ENCODE measurements at places on chromosomes 3 and 15.

- DNase-seq, result no peak
These were observed 126.0 kb downstream of the FMN1 start for GRCh38 chr15:33068511-33068990.

- DNase-seq, result no peak
These were observed 286.7 kb upstream of the SOX2 start for GRCh38 chr3:181425074-181425473.

GRCh38 chr15:85464471-85464870, 84.1 kb downstream of the AKAP13 start:
- no peak for DNase-seq

DNA sequence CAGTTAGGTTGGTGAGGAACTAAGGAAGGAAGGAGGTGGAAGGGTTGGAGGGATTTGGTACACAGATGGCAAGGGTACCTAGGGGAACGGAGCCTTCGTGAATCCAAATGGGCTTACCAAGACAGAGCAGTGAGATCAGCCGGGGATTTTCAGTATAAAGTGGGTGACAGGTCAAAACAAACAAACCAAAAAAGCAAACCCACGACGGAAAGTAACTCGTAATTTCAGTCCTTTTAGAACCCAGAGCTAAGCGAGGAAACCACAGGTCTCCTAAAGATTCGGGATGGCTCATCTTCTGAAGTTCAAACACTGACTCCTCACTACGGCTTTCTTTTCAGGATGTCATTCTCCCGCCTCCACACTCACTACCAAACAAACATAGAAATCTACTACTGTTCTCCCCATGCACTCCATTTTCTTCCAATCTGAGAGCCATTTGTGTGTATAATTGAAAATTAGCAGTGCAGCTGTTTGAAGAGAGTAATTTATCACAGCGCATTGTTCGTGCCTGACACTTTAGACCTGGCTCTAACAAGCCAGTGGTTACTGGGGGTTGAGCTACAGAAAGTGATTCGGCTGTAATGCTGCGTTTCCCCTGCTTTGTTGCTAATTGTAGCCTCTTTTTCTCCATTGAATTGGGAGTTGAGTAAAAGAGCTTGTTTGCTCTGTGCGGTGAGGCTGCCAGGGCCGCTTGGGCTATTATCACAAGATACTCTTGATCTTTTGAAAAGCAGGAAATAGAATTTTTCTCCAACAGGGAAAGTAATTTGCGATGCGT, 64.7 kb upstream of the CCDC39 start:
- no peak for DNase-seq

- no peak for DNase-seq
These were observed 218.1 kb downstream of the CLSTN2 start for GRCh38 chr3:140152851-140153639.

DNA sequence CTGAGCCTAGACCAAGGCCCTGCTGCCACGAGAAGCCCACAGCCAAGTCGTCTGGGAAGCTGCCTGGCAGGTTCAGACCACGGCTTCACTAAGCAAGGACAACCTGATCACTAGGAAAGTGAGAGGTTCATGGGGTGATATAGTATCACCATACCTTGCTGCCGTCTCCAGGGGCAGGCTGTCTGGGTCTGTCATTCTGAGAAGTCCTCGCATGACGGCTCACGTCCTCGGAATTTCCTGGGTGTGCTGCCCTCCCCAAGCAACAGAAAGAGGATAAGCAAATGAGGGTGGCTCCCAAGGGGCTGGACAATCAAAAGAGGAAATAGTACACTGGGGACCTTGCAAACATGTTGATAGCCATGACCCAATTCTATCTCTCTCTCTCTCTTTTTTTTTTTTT, 207.4 kb upstream of the IGF1R start:
- no peak for DNase-seq

DNA sequence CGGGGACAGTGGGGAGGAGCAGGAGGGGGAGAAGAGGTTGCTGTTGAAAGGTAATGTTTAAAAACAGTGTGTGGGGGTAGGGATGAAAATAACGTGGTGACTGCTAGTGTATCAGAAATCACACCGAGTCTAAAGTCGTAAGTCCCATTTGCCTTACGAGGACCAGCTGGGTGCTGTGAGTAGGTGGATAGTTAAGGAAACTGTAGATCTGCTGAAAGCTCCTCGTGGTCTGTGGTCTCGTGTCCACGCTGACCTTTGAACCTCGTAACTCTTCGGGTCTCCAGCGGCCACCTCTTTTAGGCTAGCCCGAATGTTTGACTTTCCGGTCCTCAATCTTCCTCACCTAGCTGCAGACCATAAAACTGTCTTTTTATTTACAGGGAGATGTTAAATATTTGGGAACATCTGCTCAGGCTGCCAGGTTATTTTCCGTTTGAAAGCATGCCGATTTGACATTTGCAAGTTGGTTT, 29.3 kb upstream of the ST3GAL6 start:
- DNase-seq, result no peak

- no peak for DNase-seq
These were observed 13.6 kb downstream of the LACTB start for GRCh38 chr15:63135281-63135680.

- DNase-seq, result no peak
These were observed 11.9 kb downstream of the PRKAR2A start for GRCh38 chr3:48835650-48836366.

- DNase-seq, result no peak
These were observed 22.1 kb downstream of the MYO5A start for GRCh38 chr15:52506549-52506948.

GRCh38 chr3:16841904-16842271, 42.9 kb upstream of the PLCL2 start:
- DNase-seq, result no peak

DNA sequence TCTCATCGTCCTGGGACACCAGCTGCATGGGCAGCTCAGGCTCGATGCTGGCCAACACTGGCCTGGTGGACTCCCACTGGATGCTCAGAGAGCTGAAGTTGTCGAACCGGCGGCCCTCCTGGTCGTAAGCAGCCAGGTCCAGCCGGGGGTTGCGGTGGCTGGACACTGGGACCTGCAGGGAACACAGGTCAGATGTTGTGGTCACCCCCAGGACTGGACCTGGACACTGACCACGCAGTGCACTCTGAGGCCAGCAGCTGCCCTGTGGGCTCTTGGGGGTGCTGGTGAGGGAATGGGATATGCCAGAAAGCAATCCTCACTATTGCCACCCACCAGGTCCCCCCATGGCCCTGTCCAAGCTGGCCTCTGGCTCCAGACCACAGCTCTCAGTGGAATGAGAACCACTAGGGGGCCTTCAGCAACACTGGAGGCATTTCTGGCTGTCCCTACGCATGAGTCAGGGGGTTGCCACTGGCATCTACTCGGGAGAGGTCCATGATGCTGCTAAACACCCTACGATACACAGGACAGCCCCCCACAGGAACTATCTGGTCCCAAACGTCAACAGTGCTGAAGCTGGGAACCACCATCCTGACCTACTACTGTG, 66.1 kb downstream of the NUP210 start:
- DNase-seq, result no peak

DNA sequence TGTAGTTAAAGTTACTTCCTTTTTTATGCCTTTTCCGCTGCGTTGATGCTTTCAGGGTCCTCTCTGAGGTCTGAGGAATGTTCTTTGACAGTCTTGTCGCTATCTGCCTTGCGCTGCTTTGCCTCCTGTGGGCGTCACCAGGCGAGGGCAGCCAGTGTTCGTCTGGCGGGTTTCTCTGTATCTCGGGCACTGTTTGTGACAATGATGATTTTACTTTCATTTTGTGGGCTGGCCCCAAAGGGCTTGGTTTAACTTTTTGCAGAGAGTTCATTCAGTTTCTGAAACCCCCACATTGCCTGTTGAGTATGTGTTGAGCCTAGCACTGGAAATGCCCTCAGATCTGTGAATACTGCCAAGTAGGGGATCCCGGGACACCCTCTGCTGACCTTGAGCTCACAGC, 24.6 kb upstream of the SACM1L start:
- DNase-seq, result no peak

DNA sequence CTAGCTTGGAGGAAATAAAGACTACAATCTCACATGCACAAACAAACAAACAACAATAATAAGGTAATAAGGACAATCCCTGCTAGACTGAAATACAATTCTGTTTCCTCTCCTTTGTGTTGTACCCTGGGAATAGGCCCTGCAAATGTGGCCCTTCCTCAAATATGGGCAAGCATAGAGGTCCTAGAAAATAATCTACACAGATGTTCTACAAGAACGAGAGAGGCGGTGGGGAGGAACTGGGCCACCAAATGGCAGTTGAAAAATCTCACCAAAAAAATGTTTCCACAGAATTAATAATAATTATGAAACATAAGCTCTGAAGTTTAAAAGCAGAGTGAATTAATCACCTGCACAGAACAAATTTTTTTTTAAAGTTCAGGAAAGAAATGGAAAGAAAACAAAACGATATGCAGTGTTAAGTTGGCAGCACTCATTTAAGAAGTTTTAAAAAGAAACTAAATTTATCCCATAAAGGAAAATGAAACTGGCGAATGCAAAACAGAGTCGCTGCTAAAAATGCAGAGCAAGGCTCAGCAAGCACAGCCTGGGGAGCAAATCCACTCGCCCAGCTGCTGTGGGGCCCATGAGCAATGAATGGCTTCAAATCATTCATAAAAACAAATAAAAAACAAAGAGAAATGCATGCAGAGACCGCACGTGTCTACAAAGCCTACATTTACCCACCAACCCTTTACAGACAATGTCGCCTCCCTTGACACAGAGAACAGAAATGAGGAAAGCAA, 475.4 kb downstream of the OCA2 start:
- DNase-seq, result no peak

GRCh38 chr3:70612920-70613319, 300.5 kb upstream of the MDFIC2 start:
- no peak for DNase-seq

- DNase-seq, result no peak
These were observed 100.1 kb upstream of the NPHP3 start for GRCh38 chr3:132822266-132822665.

- DNase-seq, result no peak
These were observed 1.4 kb upstream of the BHLHE40 start for GRCh38 chr3:4977853-4978203.

GRCh38 chr3:46168583-46169345, 39.3 kb downstream of the CCR1 start:
- no peak for DNase-seq

- no peak for DNase-seq
These were observed 4.8 kb downstream of the IDH2 start for GRCh38 chr15:90097475-90097874.
